ENCODE measurements at places on chromosomes 6 and 20. TPM values are rescaled to one million over a fixed set of nuclear protein-coding genes. Genes with fewer than 3 reads are reported as not detected.
A peak's percentile ranks its signal among the peaks of the same experiment; 100 is the strongest.

- peak; percentile 87 for DNase-seq
These were observed 802.9 kb downstream of the MAFB start for GRCh38 chr20:39885975-39886649.

DNA sequence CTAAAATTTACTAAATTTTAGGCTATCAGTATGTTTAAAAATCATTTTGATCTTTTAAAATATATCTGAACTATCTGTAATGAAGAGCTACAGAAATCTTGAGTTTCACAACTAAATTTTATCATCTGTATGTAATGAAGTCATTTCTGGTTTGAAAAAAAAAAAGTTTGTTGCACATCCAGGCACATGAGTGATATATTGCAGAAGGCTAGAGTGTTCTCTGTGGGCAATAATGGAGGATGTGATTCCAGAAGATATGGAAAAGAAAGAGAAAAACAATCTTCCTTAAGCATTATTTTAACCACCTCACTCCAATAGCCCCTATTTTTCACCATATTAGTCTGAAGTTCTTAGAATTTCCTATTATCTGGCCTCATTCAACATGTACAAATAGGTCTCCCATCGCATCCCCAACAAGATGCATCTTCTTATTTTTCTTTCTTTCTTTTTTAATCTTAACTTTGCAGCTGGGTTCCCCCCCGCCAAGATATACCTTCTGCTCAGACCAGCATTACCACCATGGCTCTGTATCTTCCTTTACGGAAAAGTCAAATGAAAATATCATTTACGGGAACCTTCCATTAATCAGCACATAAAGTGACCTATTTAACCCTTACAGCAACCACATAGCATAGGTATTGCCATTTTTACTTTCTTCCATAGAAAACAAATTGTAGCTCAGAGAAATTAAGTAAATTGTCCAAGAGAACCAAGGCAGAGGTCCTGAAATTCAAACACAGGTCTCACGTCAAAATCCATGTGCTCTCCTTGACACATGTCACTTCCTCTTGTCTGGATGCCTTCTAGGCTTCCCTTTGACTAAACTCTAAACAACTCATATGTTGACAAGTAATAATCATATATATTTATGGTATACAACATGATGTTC lies 116.9 kb downstream of the KIF13A start:
- DNase-seq, result no peak

DNA sequence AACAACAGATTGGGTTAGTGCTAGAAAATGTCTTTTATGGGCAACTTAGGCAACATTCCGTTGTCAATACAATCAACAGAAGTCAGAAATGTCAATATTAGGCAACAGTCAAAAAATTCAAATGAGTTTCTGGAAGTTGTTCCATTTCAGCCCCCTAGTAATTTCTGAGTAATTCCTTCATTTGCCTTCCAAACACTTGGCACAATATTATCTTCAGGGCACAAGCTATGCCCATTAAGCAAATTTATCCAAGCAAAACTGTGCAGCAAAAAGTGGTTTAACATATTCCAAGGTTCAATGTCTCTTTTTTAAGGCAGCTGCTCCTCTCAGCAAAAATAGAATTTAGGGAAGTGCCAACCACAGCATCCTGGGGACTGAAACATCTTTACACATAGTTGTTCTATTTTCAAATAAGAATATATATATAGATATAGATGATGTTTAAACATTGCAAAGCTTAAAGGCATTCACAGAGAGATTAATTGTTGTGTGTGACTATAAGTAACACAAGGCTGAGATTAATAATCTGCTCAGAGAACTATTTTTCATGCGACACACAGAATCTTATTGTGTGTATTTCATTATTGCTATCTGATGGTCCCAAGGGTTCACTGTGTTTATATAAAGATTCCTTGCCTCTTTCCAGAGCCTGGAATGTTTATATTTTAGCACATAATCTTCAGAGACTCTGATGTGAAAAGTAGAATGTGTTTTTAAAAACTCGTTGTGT lies 75.2 kb upstream of the ADTRP start:
- DNase-seq, result no peak

DNA sequence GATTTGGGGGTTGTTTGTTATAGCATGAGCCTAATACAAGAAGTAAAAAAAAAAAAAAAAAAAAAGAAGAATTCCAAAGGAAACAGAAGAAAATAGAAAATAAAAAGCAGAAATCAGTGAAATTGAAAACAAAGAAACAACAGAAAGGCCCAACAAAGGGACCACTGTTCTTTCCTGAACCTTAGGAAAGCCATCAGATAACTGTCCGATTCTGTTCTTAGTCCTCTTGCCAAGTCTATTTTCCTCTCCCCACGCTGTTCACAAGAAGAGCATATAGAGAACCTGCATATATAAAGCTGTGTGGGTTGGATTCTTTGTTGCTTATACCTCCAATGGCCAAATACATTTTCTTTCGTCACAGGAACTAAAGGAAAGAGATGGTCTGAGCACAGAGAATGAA lies 38.0 kb upstream of the IPCEF1 start:
- DNase-seq, result no peak

DNA sequence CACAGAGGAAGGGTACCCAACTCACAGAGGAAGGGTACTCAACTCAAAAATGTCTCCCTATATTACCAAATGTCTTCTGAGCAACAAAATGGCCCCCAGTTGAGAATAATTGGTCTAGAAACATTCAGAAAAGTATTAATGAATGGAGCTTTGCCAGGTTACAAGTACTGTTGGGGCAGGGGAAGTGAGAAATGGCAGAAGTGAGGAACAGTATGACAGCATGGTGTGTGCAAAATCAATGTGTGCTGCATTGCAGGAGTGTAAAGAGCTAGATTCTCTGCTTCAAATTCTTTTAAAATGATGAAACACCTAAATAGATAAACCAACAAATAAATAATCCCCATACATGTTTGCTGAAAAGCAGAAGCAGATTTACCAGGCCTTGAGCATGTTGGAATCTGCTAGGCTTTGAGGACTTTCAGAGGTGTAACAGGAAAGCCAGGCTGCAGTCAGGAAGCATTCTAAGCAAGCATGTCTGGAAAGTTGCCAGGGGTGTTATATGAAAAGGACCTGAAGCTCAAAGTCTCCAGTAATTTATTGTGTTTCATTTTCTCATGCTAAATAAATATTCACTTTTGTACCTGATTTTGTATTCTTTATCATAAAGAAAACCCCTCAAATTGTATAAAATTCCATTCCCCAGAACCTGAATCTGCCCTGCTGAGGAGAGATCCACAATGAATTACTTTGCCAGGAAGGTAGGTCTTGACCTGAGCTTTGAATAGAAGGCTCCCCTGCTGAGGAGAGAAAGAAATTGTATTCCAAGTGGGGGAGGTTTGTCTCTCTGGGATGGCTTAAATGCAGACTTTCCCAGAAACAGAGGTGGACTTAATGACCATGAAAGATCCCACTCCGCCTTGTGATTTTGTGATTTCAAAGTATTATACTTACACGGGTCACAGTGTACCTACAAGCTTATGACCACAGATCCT lies 265.0 kb upstream of the MARCKS start:
- DNase-seq, result no peak

DNA sequence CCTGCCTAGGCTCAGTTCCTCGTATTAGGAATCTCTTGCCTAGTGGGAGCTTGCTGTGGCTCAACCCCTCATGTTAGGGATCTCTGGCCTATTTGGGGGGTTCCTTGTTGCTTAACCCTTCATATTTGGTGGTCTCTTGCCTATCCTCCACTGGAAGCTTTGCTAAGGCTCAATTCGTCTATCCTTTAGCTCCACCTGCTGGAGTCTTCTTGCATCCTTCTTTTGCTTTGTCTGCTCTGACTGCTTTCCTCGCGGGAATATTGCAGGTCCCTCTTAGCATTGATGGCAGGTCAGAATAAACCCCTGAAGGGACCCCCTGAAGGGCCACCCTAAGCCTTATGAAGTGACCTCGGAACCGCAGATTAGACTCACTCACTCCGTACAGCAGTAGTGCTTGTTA lies 203.0 kb upstream of the TBX18 start:
- no peak for DNase-seq

- peak; percentile 63 for DNase-seq
These were observed 369.0 kb downstream of the THBS2 start for GRCh38 chr6:168884646-168885086.

- no peak for DNase-seq
These were observed 17.5 kb downstream of the ARHGAP18 start for GRCh38 chr6:129692467-129692866.

DNA sequence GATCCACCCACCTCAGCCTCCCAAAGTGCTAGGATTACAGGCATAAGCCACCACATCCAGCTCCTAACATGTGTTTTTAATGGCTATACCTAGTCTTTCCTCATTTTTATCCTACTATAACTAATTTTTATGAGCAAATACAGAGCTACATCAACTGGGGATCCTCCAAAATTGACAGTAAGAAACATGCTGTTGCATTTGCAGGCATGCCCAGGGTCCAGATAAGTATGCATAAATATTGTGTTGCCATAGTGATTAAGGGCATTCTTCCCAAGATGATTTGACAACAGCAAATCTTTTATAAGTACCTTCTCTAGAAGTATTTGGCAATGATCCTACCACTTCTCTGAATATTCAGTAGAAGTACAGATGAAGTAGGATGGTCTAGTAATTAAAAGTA lies 41.9 kb upstream of the MOXD1 start:
- DNase-seq, result no peak

Gene SLC22A7
- polyA plus RNA-seq, result not detected

Gene MTFR2
- 0.07 TPM for polyA plus RNA-seq

Gene SPAG4
- polyA plus RNA-seq, result 6.7 TPM

Gene MUC21
- polyA plus RNA-seq, result 0.07 TPM

All from right cardiac atrium (tissue), 5 donors.